Right atrium auricular region (tissue), 2 donors: ENCODE measurements at places on chromosomes 1 and 21.

GRCh38 chr21:38660333-38661196, 145.2 kb upstream of the ETS2 start:
- DNase-seq = no peak

DNA sequence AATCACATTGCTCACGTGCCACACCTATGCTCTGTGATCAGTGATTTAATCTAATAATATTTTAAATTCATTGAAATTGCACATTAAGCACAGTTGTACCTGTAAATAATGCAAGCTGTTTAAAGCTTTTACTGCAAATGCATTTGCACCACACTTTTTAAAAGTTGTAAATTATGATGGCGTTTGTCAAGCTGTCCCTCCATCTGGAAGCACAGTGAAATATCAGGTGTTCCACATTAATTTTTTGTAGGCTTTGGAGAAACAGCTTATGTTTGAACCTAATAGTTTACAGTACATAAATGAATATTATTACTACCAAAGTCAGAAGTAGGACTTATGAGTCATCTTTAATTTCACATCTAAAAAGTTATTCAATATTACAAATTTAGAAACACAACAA, 3.0 kb upstream of the DPYD start:
- DNase-seq = no peak

DNA sequence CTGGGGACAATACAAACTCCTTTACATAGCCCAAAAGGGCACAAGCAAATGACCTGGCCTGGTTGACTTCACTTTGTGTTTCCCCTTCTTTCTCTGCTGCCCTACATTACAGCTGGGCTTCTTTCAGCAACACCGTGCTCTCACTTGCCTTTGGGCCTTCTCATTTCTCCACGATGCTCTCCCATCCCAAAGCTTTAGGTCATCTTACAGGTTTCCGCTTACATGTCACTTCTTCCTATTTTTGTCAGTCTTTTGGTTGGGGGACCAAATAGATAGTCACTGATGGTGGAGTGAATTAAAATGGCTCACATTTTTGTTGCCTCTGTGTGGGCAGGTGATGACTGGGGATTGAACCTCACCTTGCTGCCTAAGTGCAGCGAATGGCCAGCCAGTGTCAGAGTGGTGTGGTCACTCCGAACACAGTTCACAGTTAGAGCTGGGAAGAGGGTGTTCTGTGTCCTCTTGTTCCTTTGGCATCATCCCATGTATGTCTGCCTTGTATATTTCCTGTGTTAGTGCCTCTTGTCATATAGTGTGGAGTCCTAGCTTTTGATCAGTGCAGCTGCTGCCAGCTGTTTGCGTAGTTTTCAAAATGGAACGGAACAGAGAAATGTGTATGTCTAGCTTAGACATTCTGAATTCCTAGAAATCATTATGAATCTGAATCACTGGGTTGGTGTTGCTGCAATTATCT, 134.8 kb downstream of the NOS1AP start:
- no peak for DNase-seq

DNA sequence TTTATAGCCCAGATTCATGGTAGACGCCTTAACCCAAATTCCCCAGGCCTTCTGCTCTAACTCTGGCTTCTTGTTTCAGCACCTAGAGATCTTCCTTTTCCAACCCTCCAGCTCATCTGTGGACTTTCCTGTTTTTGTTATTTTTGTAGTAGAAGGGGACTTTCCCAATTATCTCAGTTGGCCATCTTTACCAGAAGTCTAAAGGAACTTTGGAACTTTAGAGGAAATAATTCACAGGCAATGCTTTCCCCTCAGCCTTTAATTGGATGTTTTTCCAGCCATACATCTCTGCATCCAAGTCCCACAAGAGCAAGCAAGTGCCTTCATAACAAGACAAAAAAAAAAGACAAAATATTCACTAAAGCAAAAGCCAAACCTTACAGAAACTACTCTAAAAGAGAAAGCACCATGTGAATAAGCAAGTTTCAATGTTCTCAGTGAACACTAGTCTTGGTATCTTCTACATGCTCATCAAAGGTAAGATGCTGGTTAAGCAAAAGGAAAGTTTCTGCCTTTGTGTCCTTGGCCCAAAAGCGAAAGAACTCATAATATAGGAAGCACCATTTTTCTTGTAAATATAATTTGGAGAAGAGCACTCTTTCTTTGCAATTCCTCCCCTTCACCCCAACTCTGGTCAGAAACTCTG, 377.3 kb downstream of the SETD4 start:
- no peak for DNase-seq

DNA sequence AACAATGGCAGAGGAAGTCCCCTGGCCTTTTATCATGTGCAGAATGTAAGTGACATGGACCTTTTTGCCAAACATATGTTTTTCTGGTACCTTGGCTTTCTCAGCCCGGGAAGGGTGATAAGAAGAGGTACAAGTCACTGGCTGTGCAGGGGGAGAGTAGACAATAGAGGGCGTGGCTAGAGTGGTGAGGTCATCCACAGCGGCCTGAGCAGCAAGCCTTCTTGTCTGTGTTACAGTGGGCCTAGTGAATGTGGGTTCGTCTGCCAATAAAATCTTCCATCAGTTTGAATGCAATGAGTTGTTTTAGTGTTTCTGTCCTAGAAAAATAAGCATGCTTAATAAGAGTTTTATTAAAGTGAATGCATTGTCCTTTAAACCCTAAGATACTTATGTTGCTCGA, 59.0 kb upstream of the PGD start:
- peak; percentile 62 for DNase-seq

- DNase-seq = no peak
These were observed 62.0 kb upstream of the GOLT1A start for GRCh38 chr1:204275695-204276370.

- DNase-seq = no peak
These were observed 50.0 kb upstream of the NPL start for GRCh38 chr1:182739545-182739944.
